ENCODE measurements at places on chromosomes 3 and 15.

- no peak for DNase-seq
Observed at GRCh38 chr15:70432924-70433495, 330.3 kb downstream of the UACA start.

- DNase-seq, result no peak
Observed at GRCh38 chr15:76647612-76648011, 257.5 kb downstream of the SCAPER start.

- DNase-seq, result no peak
Observed at GRCh38 chr3:102605153-102605552, 170.3 kb downstream of the ZPLD1 start.

GRCh38 chr3:147943265-147943945 lies 534.2 kb downstream of the ZIC1 start:
- DNase-seq, result no peak

DNA sequence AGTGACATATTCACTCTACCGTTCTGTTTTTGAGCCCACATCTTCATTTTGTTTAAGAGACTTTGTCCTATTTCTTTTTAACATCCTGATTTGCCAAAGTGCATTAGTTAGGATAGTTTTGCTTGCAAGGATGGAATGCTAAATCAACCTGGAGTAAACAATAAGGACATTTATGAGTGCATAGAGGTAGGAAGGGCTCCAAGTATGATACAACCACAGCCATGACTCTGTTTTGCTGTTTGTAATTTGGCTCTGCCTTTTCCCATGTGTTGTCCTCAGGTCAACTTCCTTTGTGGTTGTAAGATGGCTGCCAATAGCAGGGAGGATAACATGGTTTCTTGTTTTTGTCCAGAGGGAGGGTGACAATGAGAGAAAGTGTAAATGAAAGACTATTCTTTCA lies 66.4 kb upstream of the GOLIM4 start:
- DNase-seq, result no peak

DNA sequence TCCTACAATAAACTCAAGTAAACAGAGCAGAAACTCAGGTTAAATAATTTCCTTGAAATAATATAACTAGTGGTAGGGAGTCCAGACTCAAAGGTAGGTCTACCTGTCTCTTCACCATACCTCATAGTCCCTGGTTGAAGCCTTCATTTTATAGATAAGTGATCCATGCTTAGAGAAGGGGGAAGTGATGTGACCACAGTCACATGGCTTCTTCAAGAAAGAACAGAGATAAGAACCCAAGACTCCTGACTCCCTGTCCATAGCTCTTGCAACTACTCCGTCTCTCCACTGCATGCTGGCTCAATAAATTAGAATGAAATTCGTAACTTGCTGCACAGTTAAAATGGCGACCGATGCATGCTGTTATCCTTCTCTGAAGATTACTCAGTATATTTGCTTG lies 11.0 kb upstream of the C15orf61 start:
- DNase-seq, result no peak
